ENCODE measurements at places on chromosomes 6 and 20. TPM values are rescaled to one million over a fixed set of nuclear protein-coding genes. Genes with fewer than 3 reads are reported as not detected.

DNA sequence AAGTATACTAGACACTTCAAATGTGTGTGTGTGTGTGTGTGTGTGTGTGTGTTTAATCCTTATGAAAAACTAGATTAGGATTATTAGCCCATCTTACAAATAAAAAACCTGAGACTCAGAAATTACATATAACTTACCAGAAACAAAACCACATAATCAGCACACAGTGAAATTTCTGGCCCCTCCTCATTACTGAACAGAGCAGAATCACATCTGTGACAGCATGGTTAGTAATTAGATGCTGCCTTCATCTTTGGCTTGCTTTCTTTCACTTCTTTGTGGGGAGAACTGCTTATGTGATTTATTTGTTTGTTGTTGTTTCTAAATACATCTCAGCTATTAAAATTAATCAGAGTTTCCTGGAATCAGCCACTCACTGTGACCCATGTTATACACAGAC lies 267.1 kb downstream of the TENT5A start:
- DNase-seq: no peak

GRCh38 chr20:58659841-58660240 lies 8.8 kb downstream of the STX16 start:
- DNase-seq: no peak

- DNase-seq: no peak
These were observed 6.7 kb upstream of the VNN2 start for GRCh38 chr6:132764370-132764769.

DNA sequence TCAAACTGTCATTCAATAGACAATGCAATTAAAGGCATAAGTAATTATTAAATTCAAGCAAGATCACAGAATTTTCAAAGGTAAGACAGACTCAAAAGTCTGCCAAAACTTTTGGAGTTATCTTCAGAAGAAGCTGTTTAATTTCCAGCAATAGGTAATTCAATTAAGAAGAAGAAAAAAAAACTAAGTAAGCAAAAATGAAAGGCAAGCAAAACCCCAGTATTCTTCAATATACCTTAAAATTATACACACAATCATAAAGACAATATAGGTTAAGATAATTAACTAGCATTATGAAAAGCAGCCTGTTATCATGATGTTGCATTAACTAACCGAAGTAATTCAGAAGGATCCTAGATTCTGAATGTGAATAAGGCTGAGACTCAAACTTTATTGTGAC lies 3.5 kb downstream of the LATS1 start:
- no peak for DNase-seq

DNA sequence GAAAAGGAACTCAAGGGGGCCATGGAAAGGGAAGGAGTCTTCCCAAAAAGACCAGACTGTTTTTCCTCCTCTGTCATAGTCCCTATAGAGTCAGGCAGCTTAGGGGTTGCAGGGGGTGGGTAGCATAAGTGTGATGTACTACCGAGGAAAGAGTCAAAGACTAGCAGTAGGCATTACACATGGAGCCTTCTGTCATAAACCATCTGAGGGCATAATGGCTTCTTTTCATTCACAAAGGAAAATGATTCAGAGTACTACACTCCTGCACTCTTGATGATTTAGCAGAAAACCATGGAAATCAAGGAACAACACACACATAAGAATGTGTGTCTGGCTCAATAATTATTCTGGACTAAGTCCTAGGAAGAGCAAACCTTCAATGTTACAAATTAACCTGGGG lies 14.9 kb downstream of the PLN start:
- DNase-seq: no peak

- DNase-seq: no peak
These were observed 110.0 kb downstream of the GPX5 start for GRCh38 chr6:28635547-28636158.

- DNase-seq: no peak
These were observed 33.4 kb upstream of the INSM1 start for GRCh38 chr20:20334489-20334888.

The UST gene
- 11.8 TPM for total RNA-seq

The IL17A gene
- not detected for total RNA-seq

The ULBP2 gene
- 2.2 TPM for total RNA-seq

The CST3 gene
- 727 TPM for total RNA-seq

The TRIM15 gene
- not detected for total RNA-seq

The MAFB gene
- 63.3 TPM for total RNA-seq

All from lower lobe of right lung (tissue), 2 donors.